ENCODE measurements at places on chromosomes 3 and 15.

DNA sequence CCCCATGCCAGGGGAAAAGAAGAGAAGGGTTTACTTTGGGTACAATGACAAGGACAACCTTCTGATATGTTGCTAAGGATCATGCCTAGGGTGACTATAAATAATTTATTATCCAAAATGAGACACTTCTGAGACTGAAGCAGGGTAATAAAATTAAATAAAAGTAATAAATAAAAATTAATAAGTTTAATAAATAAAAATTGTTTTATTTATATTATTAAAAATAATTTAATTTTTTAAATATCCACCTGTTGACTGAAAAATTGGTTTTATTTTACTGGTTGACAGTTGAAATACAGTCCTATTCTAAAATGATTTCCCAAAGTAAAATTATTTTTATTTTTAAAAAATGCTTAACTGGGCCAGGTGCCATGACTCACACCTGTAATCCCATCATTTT is 102.0 kb downstream of the FHIT start:
- DNase-seq = no peak

- no peak for DNase-seq
Measured at GRCh38 chr3:48140336-48140757, 47.9 kb downstream of the CDC25A start.

DNA sequence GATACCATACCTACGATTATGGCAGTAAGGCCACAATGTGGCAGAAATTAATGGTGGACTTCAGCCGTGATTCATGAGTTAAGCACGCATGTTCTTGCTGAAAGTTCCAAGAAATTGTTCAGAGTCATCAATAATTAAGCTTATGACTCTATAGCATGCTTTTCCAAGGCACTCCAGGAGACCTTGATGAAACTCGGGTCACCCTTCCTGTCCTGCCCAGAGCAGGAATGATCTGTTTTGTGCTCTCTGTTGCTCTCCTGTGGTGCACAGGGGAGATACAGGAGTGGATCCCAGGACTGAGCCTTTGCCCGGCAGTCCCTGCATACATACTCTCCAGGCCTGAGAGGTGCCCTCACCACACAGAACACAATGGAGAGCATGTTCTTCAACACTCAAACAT is 141.6 kb upstream of the SLC2A2 start:
- DNase-seq = no peak

GRCh38 chr15:80242802-80243201 is 9.2 kb downstream of the CTXND1 start:
- no peak for DNase-seq

DNA sequence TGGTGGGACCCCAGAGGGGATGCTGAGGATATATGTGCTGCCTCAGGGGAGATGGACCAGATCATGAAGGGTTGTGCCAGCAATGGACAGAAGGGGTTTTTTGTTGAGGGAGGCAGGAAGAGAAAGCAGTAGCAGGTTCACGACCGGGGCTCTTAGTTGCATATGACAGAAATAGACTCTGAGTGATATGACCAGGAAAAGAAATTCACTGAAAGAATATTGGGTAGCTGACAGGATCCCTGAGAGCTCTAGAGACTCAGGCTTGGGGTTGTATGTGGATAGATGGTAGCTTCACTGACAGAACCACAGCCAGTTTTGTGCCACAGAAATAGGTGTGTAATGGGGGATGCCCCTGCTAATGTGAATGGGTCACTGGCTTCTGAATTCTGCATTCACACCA is 241.6 kb downstream of the ZNF621 start:
- DNase-seq = no peak

GRCh38 chr3:98433764-98434163 is 29.2 kb upstream of the OR5K1 start:
- DNase-seq = no peak

DNA sequence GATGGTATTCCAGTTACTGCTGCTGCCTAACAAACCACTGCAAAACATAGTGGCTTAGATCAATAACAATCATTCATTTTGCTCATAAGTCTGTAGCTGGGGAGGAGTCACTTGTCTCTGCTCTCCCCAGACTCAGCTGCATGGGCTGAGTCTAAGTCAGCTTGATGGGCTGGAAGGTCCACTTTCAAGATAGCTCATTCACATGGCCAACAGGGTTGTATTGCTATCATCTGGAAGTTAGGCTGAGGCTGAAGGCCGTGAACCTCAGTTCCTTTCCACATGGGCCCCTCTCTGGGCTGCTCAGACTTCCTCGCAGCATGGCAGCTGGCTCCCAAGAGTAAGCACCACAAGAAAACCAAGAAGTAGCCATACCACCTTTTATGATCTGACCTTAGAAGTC is 28.7 kb upstream of the BFSP2 start:
- DNase-seq = no peak

Data from stimulated activated CD8-positive, alpha-beta memory T cell treated with anti-CD3 and anti-CD28 coated beads, Interleukin-4, amount 100 ng/mL, for 48 hours (primary cell).